T-helper 1 cell (primary cell): ENCODE measurements at places on chromosomes 5 and 9.

GRCh38 chr9:132857031-132857430 is 21.1 kb downstream of the AK8 start:
- no peak for DNase-seq

- DNase-seq: no peak
Observed at GRCh38 chr5:81297531-81297930, 3.9 kb upstream of the ZCCHC9 start.

GRCh38 chr5:177548495-177548894 is 5.9 kb downstream of the FAM193B start:
- no peak for DNase-seq

GRCh38 chr5:135004376-135004775 is 29.7 kb downstream of the PITX1 start:
- no peak for DNase-seq

DNA sequence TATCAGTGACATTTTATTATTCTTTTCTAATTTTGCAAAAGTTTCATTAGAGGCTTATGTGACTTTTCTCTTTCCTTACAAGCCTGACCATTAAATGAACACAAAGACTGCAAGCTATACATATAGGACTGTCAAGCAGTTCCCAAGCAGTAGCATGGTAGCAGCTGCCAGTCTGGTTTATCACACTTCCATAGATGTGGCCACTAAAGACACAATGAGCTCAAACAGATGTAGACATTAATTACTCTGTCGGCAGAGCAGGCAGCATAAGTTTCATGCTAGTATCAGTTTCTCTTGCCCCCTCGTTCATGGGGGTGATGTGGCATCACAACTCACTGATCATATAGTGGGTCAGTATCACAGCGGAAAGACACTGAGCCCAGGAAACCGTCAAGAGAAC is 89.5 kb downstream of the CDH10 start:
- no peak for DNase-seq

DNA sequence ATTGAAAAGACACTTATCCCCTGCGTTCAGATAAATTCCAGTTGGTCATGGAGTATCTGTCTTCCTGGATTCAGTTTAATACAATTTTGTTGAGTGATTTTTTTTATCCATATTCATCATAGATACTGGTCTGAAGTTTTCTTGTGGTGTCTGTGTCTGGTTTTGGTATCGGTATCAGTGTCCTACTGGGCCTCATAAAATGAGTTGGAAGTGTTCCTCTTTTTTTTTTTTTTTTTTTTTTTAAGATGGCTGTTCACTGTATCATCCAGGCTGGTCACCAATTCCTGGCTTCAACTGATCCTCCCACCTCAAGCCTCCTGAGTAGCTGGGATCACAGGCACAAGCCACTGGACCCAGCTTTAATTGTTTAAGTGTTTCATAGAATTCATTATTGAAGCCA is 2.9 kb upstream of the CAMSAP1 start:
- DNase-seq: no peak
